Activated naive CD4-positive, alpha-beta T cell treated with anti-CD3 and anti-CD28 coated beads for 36 hours (primary cell): ENCODE measurements at places on chromosomes 11 and 22. TPM values are rescaled to one million over a fixed set of nuclear protein-coding genes. Genes with fewer than 3 reads are reported as not detected.

The TESMIN gene
- 7.3 TPM for total RNA-seq

The RFPL3 gene
- not detected for total RNA-seq

The UBQLN3 gene
- total RNA-seq: not detected

The XPNPEP3 gene
- 15.7 TPM for total RNA-seq

The RAG2 gene
- not detected for total RNA-seq

The TEAD1 gene
- total RNA-seq: 0.93 TPM

The TTC12 gene
- 7.4 TPM for total RNA-seq

The GAL3ST1 gene
- 0.29 TPM for total RNA-seq

The OR8U1 gene
- not detected for total RNA-seq

The SLC22A6 gene
- total RNA-seq: not detected

- H3K36me3 ChIP-seq: no peaks in the 10 kb centered on the region
- H3K4me3 ChIP-seq: no peak overlapping the region
- H3K4me1 ChIP-seq: no peaks in the 10 kb centered on the region
These were observed 123.9 kb upstream of the NARS2 start for GRCh38 chr11:78698612-78699011.

DNA sequence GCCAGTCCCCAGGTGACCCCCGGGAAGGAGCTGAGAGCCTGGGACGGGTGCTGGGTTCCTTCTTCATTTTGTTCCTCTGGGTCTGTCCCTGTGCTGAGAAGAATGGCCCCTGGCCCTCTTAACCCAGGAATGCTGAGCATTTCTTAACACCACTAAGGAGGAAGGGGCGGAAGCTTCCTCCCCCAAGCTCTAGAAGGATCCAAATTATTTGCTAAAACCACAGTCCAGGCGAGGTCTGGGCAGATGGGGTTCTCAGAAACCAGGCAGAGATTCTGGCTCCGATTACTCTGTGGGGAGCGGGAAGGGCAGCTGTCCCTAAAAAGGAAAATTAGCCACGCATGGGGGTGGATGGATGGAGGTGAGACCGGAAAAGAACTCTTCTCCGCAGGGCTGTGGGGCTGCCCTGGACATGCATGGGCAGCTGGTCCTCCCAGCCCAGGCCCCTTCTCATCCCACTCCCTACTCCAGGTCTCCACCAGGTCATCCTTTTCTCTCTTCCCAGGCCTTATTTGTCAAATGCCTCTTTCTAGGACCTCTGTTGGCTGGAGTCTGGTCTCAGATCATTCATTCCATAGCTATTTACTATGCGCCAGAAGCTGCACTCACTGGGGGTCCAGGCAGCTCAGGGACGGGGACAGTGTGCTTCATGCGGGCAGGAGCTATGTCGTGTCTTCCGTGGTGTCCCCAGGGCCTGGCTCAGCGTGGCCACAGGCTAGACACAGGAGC lies 45.0 kb upstream of the MYH9 start:
- H3K27me3 ChIP-seq: no peaks in the 10 kb centered on the region
- H3K36me3 ChIP-seq: no peaks in the 10 kb centered on the region
- H3K27ac ChIP-seq: no peak overlapping the region
- peaks cover 27% of the 10 kb centered on the region for H3K4me1 ChIP-seq
- DNase-seq: no peak

DNA sequence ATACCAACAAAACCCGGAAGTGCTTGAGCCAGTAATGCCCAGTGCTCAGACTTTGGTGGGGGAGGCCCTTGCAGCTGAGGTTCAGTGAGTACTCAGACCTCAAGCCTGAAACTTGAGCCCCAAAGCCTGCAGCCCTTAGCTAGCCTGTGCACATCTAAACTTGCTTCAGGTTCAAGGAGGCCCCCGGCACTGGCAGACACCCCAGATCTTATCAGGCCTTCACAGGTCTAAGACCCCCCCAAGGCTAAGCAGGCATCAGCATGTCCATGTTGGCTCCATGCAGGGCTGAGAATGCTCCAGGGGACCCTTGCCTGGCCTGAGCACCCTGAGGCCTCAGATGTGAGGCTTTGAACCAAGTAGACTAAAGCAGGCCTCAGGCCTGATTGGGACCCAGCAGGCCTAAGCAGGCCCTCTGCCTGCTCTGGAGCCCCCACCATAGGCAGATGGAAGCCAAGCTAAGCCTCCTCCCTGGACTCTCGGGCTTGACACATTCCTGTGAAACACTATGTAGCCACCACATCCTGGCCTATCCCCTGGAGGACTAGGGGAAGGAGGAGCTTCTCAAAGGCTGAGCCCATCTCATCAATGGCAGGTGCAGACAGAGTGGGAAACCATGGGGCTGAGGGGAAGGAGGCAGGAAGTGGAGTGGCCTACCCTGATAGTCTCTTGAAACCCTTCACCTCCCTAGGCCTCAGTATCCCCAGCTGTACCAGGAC lies 1.2 kb upstream of the CASTOR1 start:
- peaks cover 35% of the 10 kb centered on the region for H3K4me1 ChIP-seq
- H3K27me3 ChIP-seq: no peaks in the 10 kb centered on the region
- H3K27ac ChIP-seq: peak overlapping the region; percentile 8
- DNase-seq: no peak

GRCh38 chr11:76723548-76723947 lies 53.0 kb upstream of the LRRC32 start:
- DNase-seq: no peak
- peaks cover 16% of the 10 kb centered on the region for H3K27me3 ChIP-seq
- H3K36me3 ChIP-seq: no peaks in the 10 kb centered on the region
- H3K4me3 ChIP-seq: no peak overlapping the region

DNA sequence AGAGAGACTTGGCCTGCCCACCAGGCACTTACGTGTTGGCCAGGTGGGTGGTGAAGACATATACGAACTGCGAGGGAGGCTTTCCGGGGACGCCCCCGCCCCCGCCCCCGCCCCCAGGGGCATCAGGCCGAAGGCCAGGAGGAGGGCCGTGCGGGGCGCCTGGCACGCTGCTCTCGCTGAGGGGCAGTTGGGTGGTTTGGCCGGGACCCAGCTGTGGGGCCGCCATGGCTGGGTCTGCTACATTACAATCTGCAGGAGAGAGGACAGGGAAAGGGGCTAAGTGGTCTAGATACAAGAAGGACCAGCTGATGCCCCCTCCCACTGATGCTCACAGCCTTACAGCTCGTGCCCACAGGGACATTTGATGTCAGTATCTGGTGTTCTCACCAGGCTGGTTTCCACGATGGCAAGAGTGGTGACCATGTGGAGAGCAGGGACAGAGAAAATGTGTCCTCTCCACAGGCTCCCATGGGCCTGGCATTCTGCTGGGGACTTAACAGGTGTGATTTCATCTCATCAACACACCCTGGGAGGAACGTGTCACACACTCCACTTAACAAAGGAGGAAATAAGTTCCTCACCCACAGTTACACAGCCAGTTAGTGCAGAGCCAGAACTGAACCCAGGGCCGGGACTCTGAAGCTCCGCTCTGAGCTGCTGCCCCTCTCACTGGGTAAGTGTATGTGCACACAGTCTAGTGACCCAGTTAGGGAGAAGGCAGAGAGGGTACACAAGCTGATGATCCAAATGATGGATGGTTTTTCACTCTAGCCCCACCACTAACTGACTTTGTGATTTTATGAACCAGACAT lies 19.7 kb downstream of the CXCR5 start:
- no peak for DNase-seq
- H3K27ac ChIP-seq: peak overlapping the region; percentile 26
- H3K4me1 ChIP-seq: peaks cover 28% of the 10 kb centered on the region
- peaks cover 25% of the 10 kb centered on the region for H3K36me3 ChIP-seq
- H3K27me3 ChIP-seq: no peaks in the 10 kb centered on the region
- H3K4me3 ChIP-seq: no peak overlapping the region

- no peaks in the 10 kb centered on the region for H3K36me3 ChIP-seq
- no peak overlapping the region for H3K27ac ChIP-seq
- DNase-seq: no peak
- H3K4me3 ChIP-seq: no peak overlapping the region
- no peaks in the 10 kb centered on the region for H3K4me1 ChIP-seq
These were observed 42.7 kb downstream of the LGR4 start for GRCh38 chr11:27429761-27430393.

- H3K27ac ChIP-seq: no peak overlapping the region
- H3K4me3 ChIP-seq: no peak overlapping the region
These were observed 86.7 kb downstream of the KIAA1671 start for GRCh38 chr22:25039255-25039654.

DNA sequence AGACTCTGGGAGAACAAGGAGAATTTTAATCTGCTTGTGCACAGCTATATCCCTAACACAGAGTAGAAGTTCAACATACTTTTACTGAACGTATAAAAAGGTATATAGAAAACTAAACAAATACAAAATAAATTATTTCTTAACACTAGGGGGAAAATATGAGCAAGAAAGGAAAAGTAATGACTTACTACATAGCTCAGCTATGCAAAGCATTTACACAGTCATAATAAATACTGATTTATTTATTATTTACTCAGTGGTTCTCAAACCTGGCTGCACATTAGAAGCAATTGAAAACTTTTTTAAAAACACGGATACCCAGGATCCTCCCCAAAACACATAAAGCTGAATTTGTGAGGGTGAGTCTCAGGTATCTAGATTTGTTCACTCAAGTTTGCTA lies 182.5 kb downstream of the TTC28 start:
- no peak for DNase-seq
- H3K4me3 ChIP-seq: no peak overlapping the region
- H3K27me3 ChIP-seq: peaks cover 22% of the 10 kb centered on the region
- H3K27ac ChIP-seq: no peak overlapping the region

DNA sequence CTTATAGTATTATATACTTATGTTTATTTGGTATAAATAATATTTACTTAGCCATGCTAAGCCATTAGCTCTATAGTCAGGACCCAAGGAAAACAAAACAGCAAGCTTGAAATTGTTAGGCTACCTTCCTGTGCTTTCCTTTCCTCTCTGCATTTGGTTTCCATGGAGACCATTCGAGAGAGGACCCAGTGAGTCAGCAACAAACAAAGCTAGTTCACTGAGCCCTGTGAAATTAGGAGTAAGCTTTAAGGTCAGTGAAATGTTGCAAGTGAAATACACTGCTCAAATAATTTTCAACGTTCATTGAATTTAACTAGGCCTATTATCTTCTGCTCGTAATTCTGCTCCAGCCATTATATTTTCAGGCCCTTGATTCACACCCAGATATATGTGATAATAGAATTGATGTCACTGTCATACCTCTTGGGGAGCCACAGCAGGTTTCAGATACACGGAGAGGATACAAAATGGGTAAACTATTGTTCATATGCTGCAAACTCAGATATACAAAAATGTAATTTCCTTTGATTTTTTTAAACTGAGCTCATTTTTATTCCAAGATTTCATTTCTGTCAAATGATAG lies 9.1 kb upstream of the OR10D3 start:
- H3K27ac ChIP-seq: no peak overlapping the region
- H3K4me1 ChIP-seq: no peaks in the 10 kb centered on the region
- no peak overlapping the region for H3K4me3 ChIP-seq
- DNase-seq: no peak
- no peaks in the 10 kb centered on the region for H3K36me3 ChIP-seq
- peaks cover 2% of the 10 kb centered on the region for H3K27me3 ChIP-seq

GRCh38 chr11:46418751-46419150 lies 27.2 kb upstream of the CHRM4 start:
- no peaks in the 10 kb centered on the region for H3K27me3 ChIP-seq
- H3K36me3 ChIP-seq: peaks cover 14% of the 10 kb centered on the region
- DNase-seq: no peak
- no peak overlapping the region for H3K27ac ChIP-seq
- peaks cover 12% of the 10 kb centered on the region for H3K4me1 ChIP-seq

GRCh38 chr11:124670732-124671131 lies 2.8 kb downstream of the SIAE start:
- peak; percentile 36 for DNase-seq
- peaks cover 1% of the 10 kb centered on the region for H3K36me3 ChIP-seq
- H3K27ac ChIP-seq: peak overlapping the region; percentile 1
- no peak overlapping the region for H3K4me3 ChIP-seq
- no peaks in the 10 kb centered on the region for H3K27me3 ChIP-seq

DNA sequence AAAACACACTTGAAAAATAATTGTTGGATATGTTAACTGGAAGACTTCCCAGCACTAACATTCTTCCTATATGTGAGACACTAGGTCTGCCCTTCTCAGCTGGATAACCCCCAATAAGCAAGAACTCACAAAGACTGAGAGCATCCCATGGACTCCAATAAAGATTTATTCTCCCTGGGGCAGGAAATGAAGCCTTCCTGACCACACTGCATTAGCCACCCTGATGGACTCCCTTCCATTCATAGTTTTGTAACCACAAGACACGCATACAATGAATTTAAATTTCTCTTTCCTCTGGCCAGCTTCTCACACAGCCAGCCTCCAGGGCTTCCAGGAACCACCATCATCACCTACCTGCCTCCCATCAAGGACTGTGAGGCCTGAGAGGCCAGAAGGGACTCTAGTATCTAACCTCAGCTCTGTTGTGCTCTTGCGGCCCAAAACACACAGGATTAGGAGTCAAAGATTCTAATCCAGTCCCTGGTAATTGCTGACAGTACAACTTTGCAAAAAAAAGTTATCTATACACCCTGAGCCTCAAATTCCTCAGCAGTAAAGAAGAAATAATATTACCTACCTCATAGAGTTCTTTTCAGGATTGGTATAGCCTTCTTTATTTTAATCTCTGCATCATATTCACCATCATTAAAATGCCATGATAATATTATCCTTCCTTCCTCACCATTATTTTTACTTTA lies 45.6 kb upstream of the GDPD4 start:
- no peaks in the 10 kb centered on the region for H3K4me1 ChIP-seq
- H3K27ac ChIP-seq: no peak overlapping the region
- no peak overlapping the region for H3K4me3 ChIP-seq
- DNase-seq: no peak
- peaks cover 10% of the 10 kb centered on the region for H3K36me3 ChIP-seq

- H3K36me3 ChIP-seq: no peaks in the 10 kb centered on the region
- H3K4me3 ChIP-seq: no peak overlapping the region
- no peak for DNase-seq
These were observed 161.8 kb downstream of the SOX6 start for GRCh38 chr11:16194566-16194965.

DNA sequence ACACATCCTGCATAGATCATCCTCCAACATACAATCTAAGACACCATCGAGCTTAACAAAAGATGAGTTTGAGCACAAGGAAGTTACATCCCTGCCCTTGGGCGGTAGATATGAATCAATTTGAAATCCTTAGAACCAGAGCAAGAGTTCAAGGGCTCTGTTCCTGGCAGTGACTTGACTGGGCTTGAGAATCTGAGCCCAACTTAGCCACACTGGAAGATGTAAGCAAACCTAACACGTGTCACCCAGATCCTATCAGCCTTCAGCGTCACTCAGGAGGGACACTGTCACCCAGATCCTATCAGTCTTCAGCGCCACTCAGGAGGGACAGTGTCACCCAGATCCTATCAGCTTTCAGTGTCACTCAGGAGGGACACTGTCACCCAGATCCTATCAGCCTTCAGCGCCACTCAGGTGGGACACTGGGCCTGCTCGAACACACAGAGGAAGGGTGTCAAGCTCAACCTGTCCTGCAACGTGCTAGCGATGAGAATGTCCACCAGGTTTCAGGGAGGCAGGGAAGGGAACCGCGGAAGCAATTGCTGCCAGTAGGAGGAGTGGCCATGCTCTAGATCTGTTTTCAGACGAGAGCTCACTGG lies 32.8 kb upstream of the CTSD start:
- no peaks in the 10 kb centered on the region for H3K36me3 ChIP-seq
- DNase-seq: no peak
- H3K4me3 ChIP-seq: no peak overlapping the region
- H3K4me1 ChIP-seq: peaks cover 3% of the 10 kb centered on the region
- H3K27ac ChIP-seq: no peak overlapping the region
- peaks cover 11% of the 10 kb centered on the region for H3K27me3 ChIP-seq
